Right ventricle myocardium inferior (tissue), 1 donor: ENCODE measurements at places on chromosomes 6 and 20. TPM values are rescaled to one million over a fixed set of nuclear protein-coding genes. Genes with fewer than 3 reads are reported as not detected.

ZBP1 gene
- 0.22 TPM for total RNA-seq

LBP gene
- 0.16 TPM for total RNA-seq

STMND1 gene
- not detected for total RNA-seq

GRCh38 chr6:159833556-159833955, 33.5 kb downstream of the PNLDC1 start:
- no peak for DNase-seq
